G401 (cell line): ENCODE measurements at places on chromosomes 5 and 9. TPM values are rescaled to one million over a fixed set of nuclear protein-coding genes. Genes with fewer than 3 reads are reported as not detected.

The PCDHGA12 gene
- total RNA-seq: not detected in 2 replicates

The CYLC2 gene
- not detected in 2 replicates for total RNA-seq

The KCTD16 gene
- 0.18 TPM in 1 of 2 replicates, not detected in the other for total RNA-seq

The PCDHB15 gene
- total RNA-seq: not detected in 2 replicates

The FOXD4L5 gene
- not detected in 2 replicates for total RNA-seq

The SOX30 gene
- total RNA-seq: not detected in 2 replicates
